Activated naive CD8-positive, alpha-beta T cell treated with anti-CD3 and anti-CD28 coated beads for 36 hours (primary cell): ENCODE measurements at places on chromosomes 2 and 18.

- DNase-seq: no peak
Observed at GRCh38 chr18:56570978-56571377, 67.4 kb downstream of the TXNL1 start.

GRCh38 chr2:8720741-8721140, 38.9 kb downstream of the ID2 start:
- DNase-seq: no peak

- DNase-seq: no peak
Observed at GRCh38 chr2:133673305-133673905, 105.1 kb upstream of the NCKAP5 start.

GRCh38 chr2:240066489-240066888, 13.2 kb upstream of the OR6B3 start:
- DNase-seq: no peak

DNA sequence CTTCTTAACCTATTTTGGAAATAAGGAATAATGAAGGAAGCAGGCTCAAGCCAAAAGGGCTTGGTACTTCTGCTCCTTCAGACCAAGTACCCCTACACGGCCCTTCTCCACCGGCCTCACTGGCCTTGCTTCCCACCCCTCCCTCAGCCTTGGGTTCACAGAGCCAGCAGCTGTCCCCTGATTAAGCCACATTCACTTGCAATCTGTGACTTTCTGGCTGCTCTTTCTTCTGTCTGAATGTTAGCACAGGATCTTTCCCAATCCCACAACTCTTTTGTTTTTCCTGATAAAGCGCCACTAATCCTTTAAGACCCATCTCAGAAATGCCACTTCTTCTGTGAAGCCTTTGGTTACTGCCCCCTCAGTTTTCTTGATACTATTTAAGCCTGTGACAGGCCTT, 52.4 kb downstream of the REEP1 start:
- no peak for DNase-seq

DNA sequence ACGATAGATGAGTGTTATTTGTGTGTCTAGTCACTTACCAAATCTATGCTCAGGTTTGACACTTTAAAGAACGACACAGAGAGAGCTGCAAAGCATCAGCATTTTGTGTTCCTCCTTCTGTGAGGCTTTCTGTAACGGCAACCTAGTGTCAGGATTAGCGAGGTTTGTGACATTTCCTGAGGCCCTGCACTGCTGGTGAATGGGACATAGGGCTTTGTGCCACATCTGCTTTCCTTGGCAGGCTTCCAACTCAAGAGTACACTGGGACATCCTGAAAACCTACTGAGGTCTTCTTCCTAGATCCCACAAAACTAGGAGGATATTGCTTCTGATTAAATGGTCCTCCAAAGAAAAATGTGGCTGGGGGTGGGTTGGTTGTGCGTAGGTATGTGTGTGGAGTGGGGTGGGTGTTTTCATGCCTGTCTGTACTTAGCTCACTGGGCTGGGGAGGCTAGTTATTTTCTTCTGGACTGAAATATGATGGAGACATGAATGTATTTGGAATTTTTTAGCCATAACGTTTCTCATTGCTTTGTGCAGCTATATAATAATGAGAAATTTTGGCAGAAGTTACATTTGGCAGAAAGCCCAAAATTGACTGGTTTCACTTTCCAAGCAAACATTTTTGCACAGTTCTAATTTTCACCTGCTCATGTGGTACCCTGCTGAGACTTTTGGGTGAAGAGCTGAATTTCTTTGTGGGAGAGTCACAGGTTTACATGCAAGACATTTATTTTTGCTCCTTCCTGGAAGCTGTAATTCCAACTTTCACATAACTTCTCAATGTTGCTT, 308.4 kb downstream of the XIRP2 start:
- DNase-seq: no peak

- no peak for DNase-seq
Observed at GRCh38 chr2:165779706-165780105, 14.3 kb downstream of the GALNT3 start.

GRCh38 chr2:107927034-107927534, 59.2 kb upstream of the SLC5A7 start:
- DNase-seq: no peak

- DNase-seq: peak; percentile 64
Observed at GRCh38 chr2:29314816-29315571, 199.8 kb downstream of the CLIP4 start.

- DNase-seq: no peak
Observed at GRCh38 chr2:223762853-223763252, 74.5 kb downstream of the AP1S3 start.

DNA sequence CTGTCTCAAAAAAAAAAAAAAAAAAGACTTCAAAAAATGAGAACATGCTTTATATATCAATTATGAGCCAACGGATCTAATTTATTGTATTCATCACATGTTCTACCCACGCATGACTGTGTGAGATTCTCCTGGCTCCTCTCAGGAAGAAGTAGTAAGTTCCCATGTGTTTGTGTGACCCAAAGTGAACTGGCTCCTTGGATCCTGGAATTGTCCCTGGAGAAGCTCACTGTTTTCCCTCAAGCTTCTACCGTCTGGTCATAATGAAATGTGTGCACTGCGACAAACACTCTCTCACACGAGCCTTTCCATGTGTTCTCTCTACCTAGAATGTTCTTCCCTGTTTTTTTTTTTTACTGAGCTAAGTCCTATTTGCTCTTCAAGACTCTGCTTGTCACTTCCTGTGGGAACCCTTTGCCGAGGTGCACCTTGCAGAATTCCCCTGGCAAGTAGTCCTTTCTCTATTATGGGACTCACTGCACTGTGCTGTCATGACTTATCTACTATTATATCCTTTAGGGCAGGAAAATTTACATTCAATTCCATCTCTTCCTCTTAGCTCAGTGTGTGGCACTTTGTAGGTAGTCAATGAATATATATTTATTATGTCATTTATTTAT, 83.2 kb upstream of the THOC1 start:
- no peak for DNase-seq

DNA sequence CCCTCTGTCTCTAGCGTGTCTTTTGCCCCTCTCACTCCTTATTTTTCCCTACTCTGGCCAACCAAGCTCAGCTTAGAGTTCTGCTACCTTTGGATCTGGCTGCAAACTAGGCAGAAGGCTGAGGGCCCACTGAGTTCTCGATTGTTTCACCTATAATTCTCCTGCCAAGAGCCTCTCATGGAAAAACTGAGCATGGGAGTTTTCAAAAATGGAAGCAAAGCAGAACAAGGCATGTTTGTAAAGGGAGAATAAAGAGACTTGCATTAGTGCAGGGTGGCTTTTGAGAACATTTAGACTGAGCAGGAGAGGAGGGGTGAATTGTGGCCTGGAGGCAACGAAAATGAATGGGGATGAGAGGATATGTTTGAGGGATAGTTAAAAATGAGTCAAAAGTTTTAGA, 45.9 kb downstream of the FSHR start:
- DNase-seq: no peak

GRCh38 chr2:47265158-47265557, 110.0 kb upstream of the STPG4 start:
- DNase-seq: no peak

GRCh38 chr18:35231052-35231451, 9.8 kb upstream of the ZNF397 start:
- peak; percentile 66 for DNase-seq

- DNase-seq: no peak
Observed at GRCh38 chr2:221529177-221529942, 42.7 kb downstream of the EPHA4 start.

DNA sequence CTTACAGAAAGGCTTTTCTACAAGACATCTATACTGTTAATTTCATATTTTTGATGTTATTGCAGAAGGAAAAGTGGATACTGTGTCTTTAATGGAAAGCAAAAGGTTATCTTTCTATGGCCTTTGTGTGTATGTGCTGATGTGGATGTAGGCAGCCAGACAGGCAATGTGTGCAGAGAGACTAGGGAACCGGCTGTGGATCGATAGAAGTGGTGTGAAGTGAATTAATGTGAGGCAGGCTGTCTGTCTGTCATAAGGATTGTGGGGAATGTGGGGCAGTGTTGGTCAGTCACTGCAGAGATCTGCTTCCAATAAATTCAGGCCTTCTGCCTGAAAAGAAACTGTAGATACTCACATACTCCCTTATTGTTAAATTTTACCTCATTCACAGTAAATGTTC, 156.7 kb downstream of the WDR7 start:
- no peak for DNase-seq

DNA sequence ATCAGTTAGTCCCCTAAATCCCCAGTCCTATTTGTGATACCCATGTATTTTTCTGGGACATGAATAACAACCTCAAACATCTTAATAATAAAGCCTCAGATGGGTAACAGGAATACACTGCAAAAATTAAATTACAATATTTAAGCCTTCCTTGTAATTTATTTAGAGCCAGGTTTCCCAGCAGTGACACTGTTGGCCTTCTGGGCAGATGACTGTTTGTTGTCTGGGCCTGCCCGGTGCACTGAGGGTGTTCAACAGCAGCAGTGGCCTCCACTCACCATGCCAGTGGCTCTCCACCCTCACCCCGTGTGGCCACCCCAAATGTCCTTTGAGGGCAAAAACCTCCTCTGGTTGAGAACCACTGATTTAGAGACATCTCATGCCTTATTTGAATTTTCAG, 270.2 kb upstream of the SIX3 start:
- DNase-seq: no peak

- DNase-seq: no peak
Observed at GRCh38 chr2:236684504-236685256, 115.1 kb downstream of the ACKR3 start.

DNA sequence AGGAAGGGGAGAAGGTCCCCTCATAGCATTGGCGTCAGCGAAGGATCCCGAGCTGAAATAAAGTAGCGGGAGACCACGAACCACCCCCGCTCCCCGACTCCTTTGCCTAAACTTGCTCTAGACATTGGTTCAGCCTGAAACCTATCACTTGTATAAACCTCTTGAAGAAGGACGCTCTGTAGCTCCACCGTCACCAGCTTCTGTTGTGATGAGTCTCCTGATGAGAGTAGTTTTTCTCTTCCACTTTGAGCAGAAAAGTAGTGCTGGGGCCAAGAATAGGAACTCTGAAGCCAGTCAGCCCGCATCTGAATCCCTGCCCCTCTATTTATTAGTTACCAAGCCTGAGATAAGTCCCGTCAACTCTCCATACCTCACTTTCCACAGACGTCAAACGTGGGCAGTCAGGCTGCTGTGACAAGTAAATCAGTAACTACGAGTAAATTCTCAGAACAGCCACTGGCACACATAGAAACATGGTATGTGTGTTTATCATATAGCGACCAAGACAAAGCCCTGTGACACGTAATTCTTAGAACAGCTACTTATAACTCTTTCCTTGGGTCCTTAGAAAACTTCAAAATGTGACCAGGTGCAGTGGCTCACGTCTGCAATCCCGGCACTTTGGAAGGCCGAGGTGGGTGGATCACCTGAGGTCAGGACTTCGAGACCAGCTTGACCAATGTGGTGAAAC, 61.7 kb downstream of the CD226 start:
- peak; percentile 26 for DNase-seq

- DNase-seq: no peak
Observed at GRCh38 chr2:111945444-111946293, 47.3 kb downstream of the MERTK start.

DNA sequence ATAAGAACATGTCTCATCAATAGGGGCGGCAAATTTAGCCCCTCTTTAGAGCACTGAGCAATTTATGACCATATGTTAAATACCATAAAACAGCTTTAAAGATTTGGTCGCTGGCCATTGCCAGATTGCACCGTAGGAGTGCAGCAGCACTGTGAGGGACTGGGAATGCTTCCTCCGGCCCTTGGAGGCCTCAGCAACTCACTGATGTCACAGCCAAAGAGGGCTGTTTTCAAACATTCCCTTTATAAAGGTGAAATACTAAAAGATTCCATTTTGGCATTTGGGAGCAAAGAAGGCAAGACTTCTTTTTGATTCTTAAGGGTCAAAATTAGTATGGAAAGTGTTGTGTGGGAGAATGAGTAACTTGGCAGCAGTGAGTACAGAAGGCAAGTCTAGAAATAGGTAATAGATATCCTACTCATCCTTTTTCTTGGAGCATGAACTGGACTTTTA, 63.7 kb downstream of the BABAM2 start:
- no peak for DNase-seq

GRCh38 chr2:173656086-173656485, 301.4 kb downstream of the CDCA7 start:
- no peak for DNase-seq

DNA sequence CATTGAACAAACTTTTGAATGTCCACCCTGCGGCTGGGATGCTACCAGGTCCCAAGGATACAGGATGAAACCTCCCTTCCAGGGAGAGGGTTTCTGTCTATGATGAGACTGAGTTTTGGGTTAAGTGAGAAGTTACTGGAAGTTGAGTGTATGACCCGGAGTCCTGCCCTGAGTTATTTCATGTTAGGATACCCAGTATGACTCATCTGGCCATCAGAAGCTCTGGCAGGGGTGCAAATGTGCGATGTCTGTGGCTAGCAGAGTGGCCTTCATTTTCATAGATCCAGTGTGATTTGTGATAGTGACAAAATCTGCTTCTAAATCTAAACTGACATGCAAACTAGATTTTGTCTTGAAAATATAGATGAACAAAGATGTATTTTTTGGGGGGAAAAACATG, 55.3 kb downstream of the KCTD1 start:
- DNase-seq: no peak

GRCh38 chr2:191693166-191693565, 15.2 kb downstream of the NABP1 start:
- no peak for DNase-seq

- no peak for DNase-seq
Observed at GRCh38 chr2:67839668-67840067, 223.1 kb downstream of the C1D start.

GRCh38 chr2:9110346-9110884, 96.2 kb upstream of the ASAP2 start:
- no peak for DNase-seq

DNA sequence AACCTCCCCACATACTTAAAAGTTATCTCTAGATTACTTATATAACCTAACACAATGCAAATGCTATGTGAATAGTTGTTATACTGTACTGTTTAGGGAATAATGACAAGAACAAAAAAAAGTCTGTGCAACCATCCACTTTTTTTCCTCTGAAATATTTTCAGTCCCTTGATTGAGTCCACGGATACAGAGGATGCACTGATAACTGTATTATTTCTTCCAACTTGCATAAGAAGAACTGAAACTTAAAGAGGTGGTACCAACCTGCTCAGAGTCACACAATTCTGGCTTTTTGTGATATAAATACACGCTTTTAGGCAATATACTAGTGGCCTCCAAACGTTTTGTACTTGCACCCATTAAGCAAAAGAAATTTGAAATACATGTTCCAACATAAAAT, 1.4 kb downstream of the SMC6 start:
- DNase-seq: no peak

- no peak for DNase-seq
Observed at GRCh38 chr2:69033461-69034095, 20.6 kb downstream of the ANTXR1 start.

DNA sequence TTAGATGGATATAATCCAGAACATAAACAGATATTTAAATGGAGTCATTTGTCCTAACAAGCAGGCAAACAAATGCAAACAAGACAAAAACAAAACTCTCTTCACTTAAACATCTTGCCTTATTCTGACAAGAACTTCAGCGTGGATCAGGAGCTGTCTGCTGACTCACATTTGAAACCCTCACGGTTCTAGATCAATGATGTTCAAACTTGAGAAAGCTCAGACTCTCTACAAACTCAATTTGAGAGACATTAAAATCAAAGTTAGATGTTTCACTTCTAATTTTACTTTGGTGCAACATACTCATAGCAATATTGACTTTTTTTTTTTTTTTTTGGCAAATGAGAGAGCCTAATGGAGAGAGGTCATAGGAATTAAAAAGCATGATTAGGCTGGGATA, 362.8 kb upstream of the SLC14A2 start:
- no peak for DNase-seq

- no peak for DNase-seq
Observed at GRCh38 chr2:128597121-128597762, 278.6 kb upstream of the HS6ST1 start.

GRCh38 chr2:172284209-172284608, 143.2 kb upstream of the ITGA6 start:
- no peak for DNase-seq
